ENCODE measurements at places on chromosomes 6 and 20.

- no peak for DNase-seq
Observed at GRCh38 chr6:140641412-140641811, 1267.0 kb upstream of the CITED2 start.

DNA sequence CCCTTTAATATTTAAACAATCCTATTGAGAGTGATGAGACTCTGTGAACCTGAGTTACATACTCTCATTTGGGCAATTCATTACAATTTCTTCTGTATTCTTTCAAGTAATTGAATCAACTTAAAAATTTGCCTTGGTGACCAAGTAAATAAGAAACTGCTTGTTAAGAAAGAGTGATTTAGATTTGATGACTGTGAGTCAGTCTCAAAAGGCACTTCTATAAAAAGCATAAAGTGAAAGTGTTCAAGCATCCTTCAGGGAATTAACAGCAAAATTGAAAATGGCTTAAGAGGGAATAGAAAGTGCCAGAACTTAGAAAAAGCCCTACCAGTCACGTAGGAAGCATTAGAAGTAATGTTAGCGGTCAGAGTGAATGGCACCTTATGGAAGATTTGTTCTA lies 654.7 kb downstream of the EPM2A start:
- DNase-seq, result no peak

- DNase-seq, result no peak
Observed at GRCh38 chr6:30510419-30511168, 21.3 kb downstream of the HLA-E start.

DNA sequence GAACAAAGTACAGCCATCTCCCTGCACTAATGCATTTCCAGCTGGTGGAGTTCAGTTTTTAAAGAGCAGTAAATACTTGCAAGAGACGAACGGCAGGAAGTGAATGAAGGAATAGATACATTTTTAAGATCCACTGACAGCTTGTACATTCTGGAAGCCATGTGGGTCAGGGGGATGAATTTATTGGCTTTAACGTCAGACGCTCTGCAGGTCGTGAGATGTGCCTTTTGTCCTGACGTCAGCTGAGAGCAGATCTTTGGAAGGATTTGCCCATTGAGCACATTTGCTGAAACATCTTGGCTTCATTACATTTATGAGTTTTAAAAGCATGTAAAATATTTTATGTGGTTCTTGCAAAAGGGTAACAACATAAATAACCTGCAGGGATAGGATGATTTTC lies 29.5 kb upstream of the SALL4 start:
- DNase-seq, result no peak

DNA sequence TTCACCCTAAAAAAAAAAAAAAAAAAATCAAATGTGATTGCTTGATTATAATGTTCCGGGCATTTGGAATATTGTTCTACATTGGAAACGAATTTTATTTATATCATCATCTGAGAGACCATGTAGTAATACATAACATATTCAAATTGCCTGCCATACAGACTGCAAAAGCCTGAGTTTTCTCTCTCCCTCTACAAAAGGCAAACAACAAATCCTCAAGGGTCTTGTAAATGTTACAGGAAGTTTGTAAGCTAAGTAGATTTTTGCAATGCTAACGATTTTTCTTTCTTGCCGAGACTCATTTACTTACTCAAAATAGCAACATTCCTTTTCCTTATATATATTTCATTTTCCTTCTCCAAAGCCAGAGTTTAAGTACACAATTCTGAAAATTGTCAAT lies 49.0 kb upstream of the HTR1E start:
- DNase-seq, result no peak
